ENCODE measurements at places on chromosomes 7 and 10. TPM values are rescaled to one million over a fixed set of nuclear protein-coding genes. Genes with fewer than 3 reads are reported as not detected.

GRCh38 chr10:13973742-13974141 lies 357.0 kb downstream of the FRMD4A start:
- no peak for DNase-seq

TAS2R3 gene
- total RNA-seq, result 2.7 TPM

MALRD1 gene
- total RNA-seq, result not detected

DNA sequence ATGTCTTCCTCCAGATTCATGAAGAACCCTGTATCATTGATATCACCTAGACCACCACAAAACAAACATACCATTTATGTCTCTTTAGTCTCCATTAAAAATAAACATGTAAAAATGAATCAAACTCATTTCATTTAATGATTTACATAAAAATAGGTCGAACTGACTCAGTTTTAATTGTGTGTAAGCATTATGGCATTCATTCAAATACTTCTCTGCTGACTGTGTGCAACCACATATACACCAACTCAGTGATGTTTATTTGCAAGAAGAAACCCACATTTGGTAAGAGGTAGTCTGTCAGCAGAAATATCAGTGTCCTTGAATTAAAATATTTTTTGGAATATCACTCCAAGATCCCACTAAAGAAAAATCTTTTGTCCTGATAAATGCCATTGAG lies 30.5 kb downstream of the ABCB1 start:
- no peak for DNase-seq

GRCh38 chr7:30301751-30302150 lies 17.4 kb downstream of the ZNRF2 start:
- peak; percentile 84 for DNase-seq

RAB18 gene
- total RNA-seq, result 129 TPM

DNA sequence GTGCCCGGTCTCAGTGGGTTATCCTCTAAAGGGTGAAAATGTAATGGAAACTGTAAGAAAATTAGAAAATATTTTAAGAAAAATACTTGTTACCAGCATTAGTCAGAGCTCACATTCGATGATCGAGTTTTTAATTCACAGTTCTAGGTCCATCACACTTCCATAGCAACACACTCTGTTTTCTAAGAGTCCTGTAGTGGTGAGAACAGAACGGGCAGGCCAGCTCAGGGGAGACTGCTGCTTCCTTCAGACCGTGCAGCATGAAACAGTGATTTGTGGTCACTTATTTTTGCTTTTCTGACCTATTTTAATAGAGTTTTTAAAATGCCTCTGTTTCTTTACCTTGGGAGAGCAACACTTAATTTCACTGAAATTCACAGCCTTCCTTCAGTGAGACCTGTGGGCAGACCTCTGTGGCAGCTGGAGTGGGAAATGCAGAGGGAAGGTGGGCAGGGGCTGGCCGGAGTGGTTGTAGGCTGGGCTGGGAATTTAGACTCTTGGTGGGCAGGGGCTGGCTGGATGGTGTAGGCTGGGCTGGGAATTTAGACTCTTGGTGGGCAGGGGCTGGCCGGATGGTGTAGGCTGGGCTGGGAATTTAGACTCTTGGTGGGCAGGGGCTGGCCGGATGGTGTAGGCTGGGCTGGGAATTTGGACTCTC lies 1.5 kb downstream of the SUN1 start:
- no peak for DNase-seq

CPA1 gene
- total RNA-seq, result not detected

DNA sequence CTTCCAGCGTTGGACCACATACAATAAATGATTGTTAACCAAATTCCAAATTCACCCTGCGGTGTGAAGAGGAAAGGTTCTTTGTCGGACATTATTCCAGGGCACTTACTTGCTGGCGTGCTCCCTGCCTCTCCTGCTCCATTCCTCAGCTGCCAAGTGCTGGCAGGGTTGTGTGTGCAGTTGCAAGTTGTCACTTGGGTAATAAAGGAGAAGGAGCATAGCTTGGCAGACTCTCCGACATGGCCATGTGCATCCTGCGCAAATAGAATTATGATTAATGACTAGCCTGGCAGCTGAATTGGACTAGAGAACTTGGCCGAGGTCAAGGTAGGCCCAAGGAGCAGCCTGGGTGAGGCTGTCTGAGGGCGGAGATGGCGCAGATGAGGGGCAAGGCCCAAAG lies 92.3 kb upstream of the ELMO1 start:
- DNase-seq, result no peak

DNA sequence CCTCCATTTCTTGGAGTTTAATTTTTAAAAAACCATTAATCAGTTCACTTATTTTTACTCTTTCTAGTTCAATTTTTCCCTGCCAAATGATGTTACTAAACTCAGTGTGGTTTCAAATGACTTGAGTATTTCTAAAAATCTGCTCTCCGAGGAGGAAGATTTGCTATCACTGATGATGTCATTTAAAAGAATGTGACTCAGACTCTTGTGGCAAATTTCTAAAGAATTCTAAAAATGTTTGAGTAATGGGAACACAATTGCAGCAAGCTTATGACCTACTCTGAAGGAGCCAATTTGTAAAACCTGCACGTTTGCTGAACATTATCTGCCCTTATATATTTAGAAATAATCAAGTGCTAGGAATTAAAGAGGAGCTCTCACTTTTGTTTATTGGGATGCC lies 88.6 kb downstream of the SPAG6 start:
- peak; percentile 69 for DNase-seq

DNA sequence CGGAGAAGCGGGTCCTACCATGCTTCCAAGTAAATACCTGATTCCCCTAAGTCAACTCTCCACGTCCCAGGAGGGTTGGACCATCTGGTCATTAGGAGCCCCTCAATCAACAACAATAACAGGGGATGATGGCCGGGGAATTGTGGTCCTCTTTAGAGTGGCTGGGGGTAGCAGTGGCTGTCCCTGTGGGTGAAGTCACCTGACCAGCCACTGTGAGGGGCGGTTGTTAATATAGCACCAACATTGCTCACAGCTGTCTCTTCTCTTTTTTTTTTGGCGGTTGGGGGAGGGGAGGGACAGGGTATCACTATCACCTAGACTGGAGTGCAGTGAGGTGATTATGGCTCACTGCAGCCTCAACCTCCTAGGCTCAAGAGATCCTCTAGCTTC lies 67.9 kb downstream of the SPDYE5 start:
- no peak for DNase-seq

Measured in MCF 10A (cell line).